ENCODE measurements at places on chromosomes 6 and 20.

- DNase-seq = no peak
Measured at GRCh38 chr20:57308451-57309271, 20.9 kb upstream of the SPO11 start.

DNA sequence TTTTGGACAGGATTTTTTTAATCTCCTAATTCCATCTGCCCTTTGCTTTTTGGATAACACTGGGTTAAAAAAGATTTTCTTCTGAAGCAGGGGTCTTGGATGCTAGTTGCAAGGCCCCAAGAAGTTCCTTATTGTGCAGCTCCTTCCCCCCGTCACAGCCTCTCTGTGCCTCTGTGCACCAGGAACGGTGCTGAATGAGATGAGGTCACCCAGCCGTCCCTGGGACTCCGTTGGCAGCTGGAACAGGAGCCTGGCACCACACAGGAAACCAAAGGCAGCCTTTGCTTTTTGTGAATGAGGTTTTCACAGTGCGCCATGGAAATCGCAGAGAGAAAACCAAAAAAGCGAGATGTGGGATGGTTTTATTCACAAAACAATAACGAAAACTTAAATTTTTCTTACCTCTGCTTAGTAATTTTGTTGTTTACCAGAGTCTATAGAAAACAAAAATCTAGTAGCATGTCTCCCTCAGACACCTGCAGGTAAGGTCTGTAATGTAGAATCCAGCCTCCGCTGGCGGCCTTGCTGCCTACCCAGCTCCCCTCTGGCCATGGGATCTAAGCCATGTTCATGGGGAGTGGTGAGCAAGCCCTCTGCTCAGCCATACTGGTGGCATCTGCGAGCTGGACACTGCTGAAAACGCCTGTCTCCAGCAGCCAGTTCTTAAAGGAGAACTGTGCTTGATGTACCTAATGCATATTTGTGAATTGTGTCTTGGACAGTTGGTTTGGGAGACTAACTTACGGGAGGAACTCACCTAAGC, 40.4 kb upstream of the SYNJ2 start:
- no peak for DNase-seq

GRCh38 chr20:18754653-18755045, 58.9 kb upstream of the SCP2D1 start:
- DNase-seq = no peak

DNA sequence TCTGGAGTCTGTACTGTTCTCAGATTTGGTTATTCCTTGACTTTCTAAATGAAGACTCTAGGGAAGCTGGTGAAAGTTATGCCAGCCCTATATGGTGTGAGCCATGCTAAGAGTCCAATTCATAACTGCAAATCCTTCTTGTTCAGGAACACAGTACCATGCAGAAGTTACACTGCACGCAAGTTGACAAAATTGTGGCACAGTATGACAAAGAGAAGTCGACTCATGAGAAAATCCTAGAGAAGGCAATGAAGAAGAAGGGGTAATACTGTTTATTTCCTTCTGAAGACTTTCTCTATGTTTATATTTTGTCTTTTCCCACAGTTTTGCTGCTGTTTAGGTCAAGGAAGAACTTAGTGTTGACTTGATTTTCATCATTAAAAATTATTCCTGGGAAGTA, 61.2 kb upstream of the LAMP5 start:
- no peak for DNase-seq

DNA sequence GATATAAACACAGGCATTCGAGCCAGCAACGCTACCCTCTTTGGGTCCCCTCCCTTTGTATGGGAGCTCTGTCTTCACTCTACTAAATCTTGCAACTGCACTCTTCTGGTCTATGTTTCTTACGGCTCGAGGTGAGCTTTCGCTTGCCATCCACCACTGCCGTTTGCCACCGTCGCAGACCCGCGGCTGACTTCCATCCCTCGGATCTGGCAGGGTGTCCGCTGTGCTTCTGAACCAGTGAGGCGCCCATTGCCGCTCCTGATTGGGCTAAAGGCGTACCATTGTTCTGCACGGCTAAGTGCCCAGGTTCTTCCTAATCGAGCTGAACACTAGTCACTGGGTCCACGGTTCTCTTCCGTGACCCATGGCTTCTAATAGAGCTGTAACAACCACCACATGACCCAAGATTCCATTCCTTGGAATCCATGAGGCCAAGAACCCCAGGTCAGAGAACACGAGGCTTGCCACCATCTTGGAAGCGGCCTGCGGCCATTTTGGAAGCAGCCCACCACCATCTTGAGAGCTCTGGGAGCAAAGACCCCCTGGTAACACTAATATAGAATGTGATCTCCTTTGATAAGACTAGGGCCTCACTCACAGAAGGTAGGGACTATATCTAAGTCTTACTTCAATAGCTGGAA, 973 bp downstream of the UBD start:
- DNase-seq = no peak

DNA sequence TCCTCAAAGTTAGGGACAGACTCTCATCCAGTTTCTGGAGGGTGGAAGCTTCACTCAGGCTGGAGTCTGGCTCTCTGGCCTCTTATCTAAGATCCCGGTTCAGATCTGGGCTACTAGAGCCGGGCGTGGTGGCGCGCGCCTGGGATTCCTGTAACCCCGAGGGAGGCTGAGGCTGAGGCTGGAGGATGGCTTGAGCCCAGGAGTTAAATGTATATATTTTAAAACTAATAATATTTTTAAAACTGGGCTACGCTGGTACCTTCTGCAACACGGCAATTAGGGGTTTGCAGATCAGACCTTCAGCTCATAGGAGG, 710 bp upstream of the ZNF343 start:
- DNase-seq = no peak
